Activated CD4-positive, CD25-positive, alpha-beta regulatory T cell treated with anti-CD3 and anti-CD28 coated beads, Interleukin-2, amount 50 U/mL, for 16 hours (primary cell): ENCODE measurements at places on chromosomes 3 and 15.

GRCh38 chr15:48149858-48150257 lies 28.2 kb downstream of the MYEF2 start:
- DNase-seq = no peak

DNA sequence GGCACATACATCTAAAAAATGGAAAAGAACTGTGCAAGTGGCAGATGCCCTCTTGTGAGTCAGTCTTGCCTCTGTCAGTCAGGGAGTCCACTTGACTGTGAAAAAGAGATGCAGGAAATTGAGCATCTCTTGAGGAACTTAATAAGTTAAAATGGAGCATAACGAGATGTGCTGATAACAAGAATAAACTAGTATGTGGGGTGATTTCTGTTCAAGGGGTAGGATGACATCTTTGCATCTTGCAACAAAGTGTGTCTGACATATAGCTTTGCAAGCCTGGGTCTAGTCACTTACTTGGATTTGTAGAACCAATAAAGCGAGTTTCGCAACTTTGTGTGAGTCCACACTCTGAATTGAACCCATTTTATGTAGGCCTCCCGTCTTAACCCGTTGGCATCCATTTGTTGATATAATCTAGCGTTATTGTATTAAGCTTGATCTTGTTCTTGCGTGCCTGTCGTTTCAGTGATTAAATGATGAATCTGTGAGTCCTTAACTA lies 2.2 kb downstream of the USP3 start:
- DNase-seq = no peak

GRCh38 chr15:88613074-88613944 lies 7.8 kb upstream of the AEN start:
- no peak for DNase-seq

- DNase-seq = no peak
Observed at GRCh38 chr15:65377976-65378366, at the start of gene IGDCC3. Gene IGDCC3 (minus strand): TSS chr15:65378002. CDS start chr15:65377788, 214 bp downstream.

DNA sequence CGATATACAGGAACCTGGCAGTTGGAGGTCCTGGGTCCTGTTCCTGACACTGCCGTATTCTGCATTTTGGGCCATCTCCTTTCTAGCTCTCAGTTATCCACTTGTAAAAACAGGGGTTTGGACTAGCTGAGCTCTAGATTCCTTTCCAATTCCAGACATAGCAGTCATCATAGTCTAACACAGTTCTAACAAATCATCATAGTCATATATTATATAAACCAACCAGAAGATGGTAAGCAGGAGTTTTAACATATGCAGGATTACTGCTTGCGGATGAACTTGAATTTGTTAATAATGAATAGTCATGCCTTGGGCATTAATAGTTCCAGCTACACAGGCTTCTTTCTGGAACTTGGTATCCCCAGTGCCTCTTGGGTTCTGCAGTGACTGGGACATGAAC lies 26.6 kb downstream of the MASP1 start:
- DNase-seq = no peak

DNA sequence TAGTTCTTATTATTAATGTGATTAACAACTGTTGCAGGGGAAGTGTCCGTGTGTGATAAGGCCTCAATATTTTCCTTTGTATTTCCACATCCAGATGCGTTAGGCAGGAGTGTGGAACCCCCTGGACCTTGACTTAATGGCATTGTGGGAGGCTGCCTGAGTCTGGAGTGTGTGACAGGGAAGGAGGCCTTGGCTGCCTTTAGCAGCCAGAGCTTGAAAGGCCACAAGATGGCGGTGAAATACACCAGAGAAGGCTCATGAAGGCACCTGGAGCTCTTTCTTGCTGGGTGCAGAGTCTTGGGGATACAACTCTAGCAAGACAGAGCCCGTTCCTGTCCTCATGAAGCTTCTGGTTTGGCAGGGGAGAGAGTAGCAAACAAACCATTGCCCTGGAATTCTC lies 36.9 kb downstream of the POLR2M start:
- DNase-seq = no peak
